EH (cell line): ENCODE measurements at places on chromosomes 16 and 17.

DNA sequence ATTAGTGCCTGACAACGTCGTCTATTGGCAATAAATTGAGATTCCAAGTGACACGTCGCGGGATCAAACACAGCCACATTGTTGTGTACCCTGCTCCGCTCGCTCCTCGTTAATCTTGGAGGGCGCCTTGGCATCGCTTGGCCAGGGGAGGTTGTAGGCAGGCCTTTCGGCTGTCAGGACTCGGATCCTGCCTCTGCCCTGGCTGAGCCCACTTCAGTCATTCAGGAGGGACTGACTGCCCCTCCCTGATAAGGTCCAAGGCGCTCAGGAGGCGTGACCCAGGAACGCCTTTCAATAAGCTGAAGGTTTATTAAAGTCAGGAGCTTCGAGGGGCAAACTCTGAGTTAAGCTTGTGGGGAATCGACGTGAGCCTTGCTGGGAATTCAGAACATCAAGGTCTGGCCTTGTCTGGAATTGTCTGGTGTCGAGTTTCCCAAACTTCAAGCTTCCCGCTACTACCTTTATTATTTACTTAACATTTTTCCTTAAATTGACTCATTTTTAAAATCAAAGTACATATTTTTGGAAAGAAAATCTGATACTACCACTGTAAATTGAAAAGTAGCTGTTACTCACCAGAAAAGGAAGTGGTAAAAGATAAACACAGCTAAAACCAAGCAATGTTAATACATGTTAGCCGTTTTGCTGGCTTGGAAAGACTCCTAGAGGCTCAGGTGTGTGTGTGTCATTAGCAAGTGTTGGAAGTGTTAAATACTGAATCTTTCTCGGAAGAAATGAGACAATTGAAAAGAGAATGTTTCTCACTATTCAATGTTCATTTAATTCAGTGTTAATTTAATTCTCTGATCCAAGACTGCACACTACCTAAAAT lies 5.3 kb upstream of the IRX3 start:
- no peak for DNase-seq

GRCh38 chr17:49570540-49571242 lies 5.0 kb upstream of the NXPH3 start:
- DNase-seq, result no peak

DNA sequence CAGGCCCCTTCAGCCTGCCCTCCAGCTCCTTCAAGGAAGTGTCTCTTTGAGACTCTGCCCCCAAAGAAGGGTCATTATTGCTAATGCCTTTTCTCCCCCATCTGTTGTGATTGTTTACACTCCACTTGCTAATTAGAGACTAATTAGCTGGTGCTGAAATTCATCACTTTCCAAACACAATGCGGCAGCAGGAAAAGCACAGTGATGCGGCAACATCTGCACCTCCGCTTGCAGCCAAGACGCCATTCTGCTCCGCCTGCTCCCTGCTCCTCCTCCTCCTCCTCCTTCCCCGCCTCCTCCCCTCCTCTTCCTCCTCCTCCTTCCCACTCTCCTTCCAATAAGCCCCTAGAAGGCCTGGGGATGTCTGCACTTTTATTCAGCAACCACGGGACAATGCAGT lies 110.5 kb downstream of the SDK2 start:
- no peak for DNase-seq

DNA sequence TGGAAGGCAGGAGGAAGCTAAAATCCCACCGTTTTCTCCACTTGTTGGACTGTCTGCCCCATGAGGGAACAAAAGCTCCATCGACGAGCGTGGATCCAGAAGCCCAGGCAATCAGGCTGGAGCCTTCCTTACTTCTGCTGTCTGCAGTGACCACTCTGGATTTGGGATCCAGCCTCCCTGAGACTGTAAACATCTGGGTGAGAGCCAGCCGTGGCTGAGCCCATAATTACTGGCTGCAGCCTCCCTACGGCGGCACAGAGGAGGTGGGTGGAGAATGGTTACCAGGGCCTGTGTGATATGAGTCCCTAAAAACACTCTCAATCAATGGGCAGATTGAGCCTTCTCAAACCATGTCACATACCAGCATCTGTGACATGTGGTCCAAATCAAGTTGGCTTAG lies 158.2 kb downstream of the FOXL1 start:
- DNase-seq, result no peak

GRCh38 chr17:53722407-53722806 lies 100.3 kb upstream of the KIF2B start:
- peak; percentile 95 for DNase-seq

DNA sequence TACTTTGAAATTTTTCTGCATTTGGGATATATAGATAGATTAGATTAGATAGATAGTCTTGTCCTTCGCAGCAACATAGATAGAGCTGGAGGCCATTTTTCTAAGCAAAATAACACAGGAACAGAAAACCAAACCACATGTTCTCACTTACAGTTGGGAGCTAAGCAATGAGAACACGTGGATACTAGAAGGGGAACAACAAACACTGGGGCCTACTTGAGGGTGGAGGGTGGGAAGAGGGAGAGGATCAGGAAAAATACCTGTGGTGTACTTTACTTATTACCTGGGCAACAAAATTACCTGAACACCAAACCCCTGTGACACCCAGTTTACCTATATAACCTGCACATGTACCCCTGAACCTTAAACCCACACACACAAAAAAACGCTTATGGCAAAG lies 14.3 kb downstream of the PRKAR1A start:
- DNase-seq, result no peak

DNA sequence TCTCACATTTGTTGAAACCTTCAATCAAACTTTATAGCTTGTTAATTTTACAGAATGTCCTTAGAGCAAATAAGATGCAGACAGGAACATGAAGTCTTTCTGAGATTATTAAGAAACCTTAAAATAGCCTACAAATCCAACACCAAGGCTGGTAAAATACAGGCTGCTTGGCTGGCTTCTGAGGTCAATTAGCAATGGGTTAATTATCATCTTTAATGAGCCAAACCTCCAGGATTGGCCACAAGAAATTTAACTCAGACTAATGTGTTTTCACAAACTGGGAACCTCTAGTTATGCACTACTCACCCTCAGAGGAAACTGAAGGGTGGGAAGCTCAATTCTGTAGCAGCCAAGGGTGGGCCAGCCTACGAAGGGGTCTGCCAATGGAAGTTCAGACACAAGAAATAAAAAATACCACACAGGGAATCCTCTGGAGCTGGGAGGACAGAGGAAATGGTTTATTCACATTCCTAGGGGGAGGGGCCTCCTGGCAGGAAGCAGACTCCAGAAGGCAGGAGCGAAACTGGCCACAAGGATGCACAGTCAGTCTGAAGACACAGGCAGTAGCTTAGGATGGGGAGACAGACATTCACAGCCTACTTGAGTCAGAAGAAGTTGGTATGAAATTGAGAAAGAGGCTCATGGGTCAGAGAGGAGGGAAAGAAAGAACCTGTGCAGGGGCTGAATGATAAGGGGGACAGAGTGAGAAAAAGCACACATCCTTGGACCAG lies 36.1 kb downstream of the HIC1 start:
- peak; percentile 98 for DNase-seq

DNA sequence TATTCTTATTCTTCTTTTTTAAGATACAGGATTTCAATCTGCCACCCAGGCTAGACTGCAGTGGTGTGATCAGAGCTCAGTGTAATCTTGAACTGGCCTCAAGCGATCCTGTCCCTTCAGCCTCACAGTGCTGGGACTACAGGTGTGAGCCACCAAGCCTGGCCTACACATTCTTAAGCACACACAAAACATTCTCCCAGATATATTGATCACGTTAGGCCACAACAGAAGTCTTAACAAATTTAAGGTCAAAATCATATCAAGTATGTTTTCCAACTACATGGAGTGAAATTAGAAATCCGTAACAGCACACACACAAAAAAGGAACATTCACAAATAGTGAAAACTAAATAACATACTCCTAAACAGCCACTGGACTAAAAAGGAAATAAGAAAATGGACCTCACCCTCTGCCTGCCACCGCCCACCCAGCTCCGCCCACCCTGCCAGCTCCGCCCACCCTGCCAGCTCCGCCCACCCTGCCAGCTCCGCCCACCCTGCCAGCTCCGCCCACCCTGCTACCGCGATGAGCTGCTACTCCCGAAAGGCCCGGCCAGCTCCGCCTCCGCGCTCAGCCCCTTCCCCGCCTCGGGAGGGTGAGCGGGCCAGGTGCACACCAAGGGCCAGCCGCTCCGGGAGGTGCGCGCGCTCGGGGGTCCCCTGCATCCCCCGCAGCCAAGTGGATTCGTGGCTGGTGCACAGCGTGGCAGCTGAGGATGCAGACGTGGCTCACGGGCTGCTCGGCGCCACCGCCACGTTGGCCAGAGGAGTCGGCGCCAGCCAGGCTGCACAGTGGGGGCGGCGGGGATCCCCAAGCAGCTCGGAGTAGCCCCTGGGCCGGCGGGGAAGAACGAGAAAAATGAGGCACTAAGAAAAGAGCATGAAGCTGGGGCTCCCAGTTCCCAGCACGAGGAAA lies 41.2 kb downstream of the C16orf87 start:
- peak; percentile 66 for DNase-seq

- peak; percentile 58 for DNase-seq
Measured at GRCh38 chr17:36148559-36149295, 27.7 kb downstream of the TBC1D3B start.

DNA sequence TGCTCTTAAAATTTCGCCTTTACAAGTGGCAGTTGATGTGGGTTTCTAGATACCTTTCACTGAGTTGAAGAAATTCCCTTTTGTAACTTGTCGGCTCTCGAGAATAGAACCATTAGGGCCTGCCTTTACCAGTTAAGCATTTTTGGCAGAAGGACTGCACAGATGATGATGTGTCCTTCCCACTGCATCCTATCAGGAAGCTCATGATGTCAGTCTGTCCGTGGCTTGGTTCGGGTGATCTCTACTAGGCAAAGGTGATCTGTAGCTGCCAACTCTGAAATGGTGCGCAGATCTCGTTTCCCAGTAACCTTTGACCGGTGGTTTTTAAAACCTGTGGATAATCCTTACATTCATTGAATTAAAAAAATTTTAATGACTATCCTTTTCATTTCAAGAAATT lies 49.7 kb downstream of the ZNRF1 start:
- no peak for DNase-seq

GRCh38 chr17:28828294-28829040 lies 14.1 kb downstream of the FAM222B start:
- DNase-seq, result peak; percentile 88

- no peak for DNase-seq
Measured at GRCh38 chr17:7370853-7371252, 10.0 kb upstream of the TNK1 start.

- no peak for DNase-seq
Measured at GRCh38 chr16:75821117-75821516, 94.8 kb upstream of the CPHXL start.

- DNase-seq, result peak; percentile 2
Measured at GRCh38 chr16:50547340-50548124, 664 bp upstream of the NKD1 start.

- DNase-seq, result no peak
Measured at GRCh38 chr16:85641776-85642176, 28.7 kb downstream of the GSE1 start.

GRCh38 chr17:57899822-57900221 lies 50.0 kb upstream of the MRPS23 start:
- peak; percentile 44 for DNase-seq

DNA sequence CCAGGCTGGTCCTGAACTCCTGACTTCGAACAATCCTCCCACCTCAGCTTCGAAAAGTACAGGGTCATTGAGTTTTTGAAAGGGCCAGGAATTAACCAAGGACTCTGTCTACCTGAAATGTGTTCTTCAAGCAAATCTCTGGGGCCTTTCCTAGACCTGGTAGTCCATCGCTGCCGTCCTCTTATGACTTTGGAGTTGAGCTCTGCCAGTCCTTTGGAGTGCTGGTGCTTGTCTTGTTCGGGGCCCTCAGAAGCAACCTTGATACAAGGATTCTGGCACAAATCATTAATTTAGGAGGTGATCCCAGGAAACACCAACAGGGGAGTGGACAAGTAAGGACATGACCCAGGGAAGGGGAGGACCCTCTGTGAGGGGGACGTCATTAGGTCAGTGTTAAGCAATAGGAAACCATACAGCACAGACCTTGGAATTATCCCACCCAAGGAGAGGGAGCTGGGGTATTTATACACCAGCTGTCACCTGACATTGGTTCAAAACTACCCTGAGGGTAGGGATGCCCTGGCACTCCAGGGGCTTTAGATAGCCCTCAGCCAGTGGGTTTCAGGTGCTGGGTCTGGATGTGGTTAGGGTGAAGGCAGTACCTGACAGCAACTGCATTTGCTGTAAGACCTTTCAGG lies 187.2 kb downstream of the FOXL1 start:
- DNase-seq, result no peak

GRCh38 chr16:58046054-58046881 lies 20.7 kb downstream of the MMP15 start:
- no peak for DNase-seq

DNA sequence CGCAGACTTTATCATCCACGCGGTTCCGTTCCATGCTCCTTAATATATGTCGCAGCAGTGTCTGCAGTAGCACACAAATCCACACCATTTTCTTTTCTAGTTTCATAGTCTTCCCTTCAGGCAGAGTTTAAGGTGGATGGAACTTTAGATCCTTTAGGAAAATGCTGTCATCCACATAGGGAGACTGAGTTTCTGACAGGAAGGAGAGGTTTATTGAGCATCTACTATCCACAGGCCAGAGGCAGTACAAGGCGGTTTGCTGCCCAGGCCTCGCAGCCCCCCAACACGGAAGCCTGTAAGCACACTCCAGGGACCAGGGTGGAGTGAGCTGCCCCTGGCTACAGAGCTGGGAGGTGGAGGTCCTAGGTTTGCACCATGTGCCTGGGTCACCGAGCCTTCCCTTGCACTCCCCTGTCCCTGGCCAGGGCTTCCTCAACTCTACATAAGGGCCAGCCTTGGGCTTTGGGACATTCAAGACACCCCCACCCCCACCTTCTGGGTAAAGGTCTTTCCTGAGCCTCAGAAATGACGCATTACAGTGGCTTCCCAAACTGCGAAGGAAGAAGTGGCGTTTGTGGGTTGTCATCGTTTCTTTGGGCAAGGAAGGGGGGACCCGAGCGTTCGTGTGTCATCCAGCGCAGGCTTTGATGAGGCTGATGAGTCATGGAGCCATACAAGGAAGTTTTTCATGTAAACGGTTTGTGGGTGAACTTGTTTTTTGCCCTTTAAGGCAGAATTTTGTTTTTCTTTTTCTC lies 146.5 kb upstream of the PLCG2 start:
- DNase-seq, result peak; percentile 90

- no peak for DNase-seq
Measured at GRCh38 chr17:71080937-71081336, 911.6 kb downstream of the KCNJ2 start.

GRCh38 chr17:17119533-17119932 lies 77.3 kb downstream of the MPRIP start:
- peak; percentile 80 for DNase-seq

- no peak for DNase-seq
Measured at GRCh38 chr16:49998991-49999390, 26.0 kb upstream of the CNEP1R1 start.
